K562 (cell line): ENCODE measurements at places on chromosomes 3 and 15.

- no peak for DNase-seq
These were observed 8.1 kb upstream of the TIGIT start for GRCh38 chr3:114285648-114286230.

DNA sequence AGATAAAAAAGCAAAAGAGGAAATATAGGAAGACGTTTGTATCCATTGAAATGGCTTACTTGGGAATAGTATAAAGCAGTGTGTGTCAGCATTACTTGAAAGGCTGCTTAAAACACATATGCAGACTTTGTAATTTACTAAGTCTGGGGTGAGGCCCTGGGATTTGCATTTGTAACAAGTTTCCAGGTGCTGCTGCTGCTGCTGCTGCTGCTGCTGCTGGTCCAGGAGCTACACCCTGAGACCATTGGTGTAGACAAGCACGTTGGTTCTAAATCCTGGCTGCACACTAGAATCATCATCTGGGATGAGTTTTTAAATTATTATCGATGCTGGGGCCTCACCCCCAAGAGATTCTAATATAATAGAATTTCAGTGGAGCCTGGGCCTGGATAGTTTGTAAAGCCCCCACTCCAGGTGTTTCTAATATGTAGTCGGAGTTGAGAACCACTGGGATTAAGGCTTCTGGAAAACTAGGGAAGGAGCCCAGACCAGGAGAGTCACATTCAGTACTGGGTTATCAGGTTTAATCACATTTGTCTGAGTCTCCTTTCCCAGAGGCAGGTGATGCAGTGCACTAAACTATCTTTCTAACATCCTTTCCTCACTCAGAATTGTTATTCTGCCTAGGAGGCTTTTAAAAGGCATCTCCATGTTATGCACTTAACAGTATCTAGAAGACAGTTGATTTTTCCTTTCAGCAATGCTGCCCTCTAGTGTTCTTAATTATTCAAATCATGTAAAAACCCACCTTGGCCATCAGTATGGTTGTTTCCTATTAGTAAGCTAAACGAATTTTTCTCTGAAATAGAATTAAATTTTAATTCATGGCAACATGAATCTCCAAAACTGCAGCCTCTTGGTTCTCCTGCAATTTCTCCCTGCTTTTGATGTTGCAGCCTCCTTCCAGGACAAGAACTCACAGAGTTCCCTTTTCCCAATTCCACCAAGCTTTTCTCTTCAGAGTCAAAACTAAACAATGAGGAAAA is 45.4 kb downstream of the SSR3 start:
- DNase-seq = peak; percentile 63

DNA sequence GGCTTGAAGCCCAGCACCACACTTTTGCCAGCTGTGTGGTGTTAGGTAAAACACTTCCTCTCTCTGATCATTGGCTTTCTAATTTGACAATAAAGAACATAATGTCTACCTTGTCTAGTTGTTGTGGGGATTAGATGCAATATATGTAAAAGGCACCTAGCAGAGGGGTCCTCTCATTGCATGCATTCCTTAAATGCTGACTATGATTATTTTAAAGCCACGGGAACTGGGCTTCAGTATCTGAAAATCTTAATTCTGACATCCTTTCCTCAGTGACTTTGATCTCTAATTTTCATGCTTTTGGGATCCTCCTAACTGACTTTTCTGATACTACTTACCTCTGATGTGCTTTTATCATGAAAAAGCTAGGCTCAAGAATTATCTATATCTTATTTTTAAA is 596.3 kb downstream of the TAFA4 start:
- no peak for DNase-seq

- DNase-seq = peak; percentile 95
These were observed 533 bp upstream of the SMAD3 start for GRCh38 chr15:67064607-67065530.

DNA sequence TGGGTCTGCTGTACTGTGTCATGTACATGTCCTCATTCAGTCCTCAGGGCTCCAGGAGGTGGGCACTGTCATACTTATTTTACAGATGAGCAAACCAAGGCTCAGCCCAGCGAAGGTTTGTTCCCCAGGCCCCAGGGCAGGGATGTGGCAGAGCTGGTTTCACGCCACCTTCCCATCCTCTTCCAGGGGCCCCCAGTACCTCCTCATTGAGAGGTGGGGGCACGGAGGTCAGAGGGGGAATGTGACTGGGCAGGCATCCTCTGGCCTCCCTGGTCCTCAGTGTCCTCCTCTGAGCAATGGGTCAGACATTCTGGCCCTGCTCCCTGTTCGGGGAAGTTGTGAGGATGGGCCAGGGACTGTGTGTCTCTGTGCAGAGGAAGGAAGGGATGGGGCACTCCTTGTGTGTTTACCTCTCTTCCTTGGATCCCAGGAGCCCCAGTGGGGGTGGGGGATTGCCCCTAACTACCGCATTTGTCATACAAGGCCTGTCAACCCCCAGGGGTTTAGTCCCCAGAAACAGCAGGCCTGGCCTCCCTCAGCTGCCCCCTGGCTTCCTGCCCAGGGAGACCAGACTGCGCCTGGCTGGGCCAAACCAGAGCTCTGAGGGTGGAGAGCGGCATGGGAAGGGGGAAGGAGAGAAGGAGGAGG is 65.9 kb upstream of the LCTL start:
- DNase-seq = no peak

- no peak for DNase-seq
These were observed 7.9 kb downstream of the ITGB5 start for GRCh38 chr3:124879337-124879680.

GRCh38 chr3:193620057-193620456 is 27.0 kb downstream of the OPA1 start:
- DNase-seq = no peak

GRCh38 chr3:59690886-59691285 is 641.1 kb upstream of the CFAP20DC start:
- DNase-seq = no peak

- peak; percentile 72 for DNase-seq
These were observed 81.8 kb downstream of the CLASP2 start for GRCh38 chr3:33636125-33636850.

GRCh38 chr3:152079980-152080379 is 188.7 kb upstream of the MBNL1 start:
- no peak for DNase-seq
